ENCODE measurements at places on chromosomes 5 and 9.

DNA sequence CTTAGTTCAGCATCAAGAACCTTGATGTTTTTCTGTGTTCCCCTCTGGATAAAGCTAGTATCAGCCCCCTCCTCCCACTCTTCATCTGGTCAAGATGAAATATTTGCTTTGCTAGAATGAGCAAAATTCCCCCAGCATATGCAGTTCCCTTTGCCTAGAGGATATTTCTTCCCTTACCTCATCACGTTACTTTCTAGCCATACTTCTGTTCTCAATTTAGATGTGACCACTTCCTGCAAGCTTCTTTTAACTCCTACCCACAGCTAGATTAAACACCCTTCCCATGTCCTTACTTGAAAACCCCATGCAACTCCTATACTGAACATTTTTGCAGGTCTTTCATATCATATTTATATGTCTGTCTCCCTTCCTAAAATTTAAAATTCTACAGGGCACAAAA is 178.9 kb upstream of the TUSC1 start:
- DNase-seq: no peak

DNA sequence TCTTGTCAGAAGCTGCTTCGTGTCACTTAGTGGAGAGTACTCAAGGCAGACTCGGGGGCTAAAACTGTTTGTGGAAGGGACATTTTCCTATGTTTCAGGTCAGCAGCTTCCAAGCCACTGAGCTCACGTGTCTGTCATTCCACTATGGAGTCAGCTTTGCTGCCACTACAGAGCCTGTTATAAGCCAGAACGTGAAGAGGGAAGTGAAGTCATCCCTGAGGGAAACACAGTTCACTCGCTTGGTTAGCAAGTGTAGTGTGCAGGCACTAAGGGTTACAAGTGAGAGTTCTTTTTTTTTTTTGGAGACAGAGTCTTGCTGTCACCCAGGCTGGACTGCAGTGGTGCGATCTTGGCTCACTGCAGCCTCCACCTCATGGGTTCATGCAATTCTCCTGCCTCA is 24.5 kb upstream of the LTC4S start:
- DNase-seq: no peak

GRCh38 chr5:173834071-173834771 is 53.9 kb upstream of the CPEB4 start:
- no peak for DNase-seq

GRCh38 chr5:172640822-172641358 is at the start of gene NEURL1B:
Gene NEURL1B, plus strand, starts transcription at chr5:172641263. Its CDS starts 144 bp downstream, at chr5:172641407.
- peak; percentile 68 for DNase-seq

- DNase-seq: no peak
Observed at GRCh38 chr9:132241840-132242620, 80.2 kb downstream of the NTNG2 start.
